Uterus (tissue), 4 donors: ENCODE measurements at places on chromosomes 12 and 14.

DNA sequence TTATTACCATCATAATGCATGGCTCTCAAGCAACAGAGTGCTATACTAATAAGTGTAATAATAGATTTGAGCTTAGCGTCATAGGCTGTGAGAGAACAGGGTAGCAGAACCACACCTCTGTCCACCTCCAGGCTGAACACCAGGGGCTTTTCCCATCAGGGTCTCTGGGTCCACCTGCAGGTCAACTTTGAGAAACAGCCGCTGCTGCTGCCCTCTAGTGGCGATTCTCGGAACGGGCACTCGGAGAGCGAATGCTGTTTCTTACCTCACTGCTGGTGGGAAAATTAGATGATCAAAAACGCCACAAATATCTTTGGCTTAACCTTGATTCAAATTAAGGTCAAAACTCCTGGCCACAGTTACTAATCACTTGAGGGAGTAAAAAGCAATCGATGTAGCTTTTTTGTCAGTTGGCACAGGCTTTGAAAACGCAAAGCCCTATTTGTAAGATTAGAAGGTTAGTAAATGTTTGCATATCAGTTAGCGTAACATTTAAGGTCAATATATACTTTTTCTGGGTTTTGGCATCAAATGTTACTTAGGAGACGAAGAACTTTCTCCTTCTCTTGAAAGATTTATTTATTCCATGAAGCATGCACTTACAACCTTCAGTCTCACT lies 127.9 kb upstream of the TMEM132D start:
- no peak for DNase-seq

DNA sequence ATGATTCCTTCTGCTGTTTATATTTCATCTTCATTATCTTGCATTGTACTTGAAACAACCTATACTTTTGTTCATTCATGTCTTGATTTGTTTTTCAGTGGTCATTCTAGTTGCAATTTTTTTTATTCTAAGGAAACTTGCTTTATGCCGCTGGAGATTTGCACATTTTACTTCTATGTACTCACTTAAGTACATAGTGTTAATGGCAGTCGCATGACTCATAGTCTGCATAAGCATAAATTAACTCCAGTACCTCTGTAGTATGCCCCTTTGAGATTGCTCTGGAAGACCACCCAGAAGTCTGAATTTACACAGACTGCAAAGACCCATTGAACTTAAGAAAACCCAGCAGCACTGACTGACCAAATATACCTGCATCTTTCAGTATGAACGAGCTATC lies 77.0 kb downstream of the MSRB3 start:
- no peak for DNase-seq

GRCh38 chr12:90233168-90234100 lies 524.8 kb upstream of the ATP2B1 start:
- DNase-seq, result no peak

- DNase-seq, result no peak
Observed at GRCh38 chr12:62581288-62582064, 114.8 kb downstream of the MON2 start.

- DNase-seq, result peak; percentile 42
Observed at GRCh38 chr14:51653079-51653774, 1.5 kb downstream of the FRMD6 start.

DNA sequence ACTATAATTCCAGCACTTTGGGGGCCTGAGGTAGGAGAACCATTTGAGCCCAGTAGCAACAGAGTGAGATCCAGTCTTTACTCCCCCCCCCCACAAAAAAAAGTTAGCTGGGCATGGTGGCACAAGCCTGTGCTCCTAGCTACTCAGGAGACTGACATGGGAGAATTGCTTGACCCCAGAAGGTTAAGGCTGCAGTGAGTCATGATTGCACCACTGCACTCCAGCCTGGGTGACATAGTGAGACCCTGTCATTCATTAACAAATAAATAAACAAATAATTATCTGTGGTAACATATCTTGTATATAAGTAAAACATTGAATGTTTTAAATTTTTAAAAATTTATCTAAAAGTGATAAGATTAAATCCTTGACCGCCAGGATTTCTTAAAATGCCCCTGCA lies 4.8 kb downstream of the ENTPD5 start:
- no peak for DNase-seq

GRCh38 chr14:95862243-95862642 lies 14.4 kb upstream of the TUNAR start:
- no peak for DNase-seq

DNA sequence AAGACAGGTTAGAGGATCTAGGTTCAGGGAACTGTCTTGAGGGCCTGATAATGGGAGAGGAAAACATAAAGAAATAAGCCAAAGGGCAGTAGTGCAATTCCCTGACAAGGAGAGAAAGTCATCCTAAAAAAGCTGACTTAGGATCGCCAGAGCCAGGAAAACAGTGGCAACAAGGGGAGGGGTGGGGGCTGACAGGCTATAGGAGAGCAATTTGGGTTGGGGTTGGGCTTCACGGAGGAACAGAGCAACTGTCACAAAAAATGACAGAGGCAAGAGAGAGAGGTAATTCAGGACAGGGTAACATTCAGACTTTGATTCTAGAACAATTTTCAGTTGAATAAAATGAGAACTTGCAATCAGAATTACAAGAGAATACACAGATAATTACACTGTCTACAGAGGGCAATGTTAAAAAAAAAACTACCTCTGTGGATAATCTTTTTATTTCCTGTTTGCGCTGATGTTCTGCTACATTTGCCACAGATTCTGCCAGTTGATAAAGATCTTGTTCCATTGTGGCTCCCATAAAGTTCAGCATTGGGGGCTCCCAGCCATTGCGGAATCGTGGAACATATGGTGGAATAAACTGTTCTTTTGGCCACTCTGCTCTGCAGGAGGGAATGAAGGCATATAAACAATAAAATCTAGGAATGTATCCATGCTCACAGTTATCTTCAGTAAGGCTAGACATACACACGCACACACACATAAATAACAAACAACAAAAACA lies 138.6 kb downstream of the EPS8 start:
- DNase-seq, result no peak

- DNase-seq, result no peak
Observed at GRCh38 chr12:47188576-47189441, 109.0 kb upstream of the AMIGO2 start.

DNA sequence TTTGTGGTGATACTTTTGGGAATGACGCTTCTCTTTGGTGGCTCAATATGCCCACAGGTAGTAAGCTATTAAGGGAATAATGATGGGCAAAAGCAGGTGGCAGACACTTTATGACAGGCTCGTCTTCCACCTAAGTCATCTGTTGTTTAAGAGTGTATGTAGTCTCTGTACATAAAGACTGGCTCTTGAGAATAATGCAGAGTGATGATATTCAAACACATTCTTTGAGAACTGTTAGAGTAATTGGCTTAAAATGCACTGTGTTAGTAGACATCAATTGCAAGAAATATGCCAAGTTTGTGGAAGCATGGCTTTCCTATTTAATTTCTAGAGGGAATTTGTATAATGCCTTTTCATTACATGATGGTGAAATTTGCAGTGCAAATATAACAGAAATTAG lies 694.8 kb upstream of the MIS18BP1 start:
- no peak for DNase-seq

DNA sequence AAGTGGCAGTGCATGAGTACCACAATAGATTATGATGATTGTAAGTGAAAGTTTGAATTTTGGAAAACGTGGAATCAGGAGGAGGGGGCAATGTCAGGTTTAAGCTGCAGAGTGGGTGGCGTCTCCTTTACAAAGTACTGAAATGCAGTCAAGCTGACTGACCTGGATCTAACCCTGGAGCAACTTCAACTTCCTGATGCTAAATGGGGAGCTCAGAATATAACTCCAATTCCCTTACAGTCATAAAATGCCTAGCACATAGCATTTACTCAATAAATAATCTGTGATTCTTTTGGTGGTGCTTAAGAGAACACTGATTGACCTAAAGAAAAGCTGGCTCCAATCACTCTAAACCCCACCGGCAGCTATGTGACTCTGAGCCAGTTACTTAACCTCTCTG lies 38.5 kb downstream of the CCDC60 start:
- no peak for DNase-seq

DNA sequence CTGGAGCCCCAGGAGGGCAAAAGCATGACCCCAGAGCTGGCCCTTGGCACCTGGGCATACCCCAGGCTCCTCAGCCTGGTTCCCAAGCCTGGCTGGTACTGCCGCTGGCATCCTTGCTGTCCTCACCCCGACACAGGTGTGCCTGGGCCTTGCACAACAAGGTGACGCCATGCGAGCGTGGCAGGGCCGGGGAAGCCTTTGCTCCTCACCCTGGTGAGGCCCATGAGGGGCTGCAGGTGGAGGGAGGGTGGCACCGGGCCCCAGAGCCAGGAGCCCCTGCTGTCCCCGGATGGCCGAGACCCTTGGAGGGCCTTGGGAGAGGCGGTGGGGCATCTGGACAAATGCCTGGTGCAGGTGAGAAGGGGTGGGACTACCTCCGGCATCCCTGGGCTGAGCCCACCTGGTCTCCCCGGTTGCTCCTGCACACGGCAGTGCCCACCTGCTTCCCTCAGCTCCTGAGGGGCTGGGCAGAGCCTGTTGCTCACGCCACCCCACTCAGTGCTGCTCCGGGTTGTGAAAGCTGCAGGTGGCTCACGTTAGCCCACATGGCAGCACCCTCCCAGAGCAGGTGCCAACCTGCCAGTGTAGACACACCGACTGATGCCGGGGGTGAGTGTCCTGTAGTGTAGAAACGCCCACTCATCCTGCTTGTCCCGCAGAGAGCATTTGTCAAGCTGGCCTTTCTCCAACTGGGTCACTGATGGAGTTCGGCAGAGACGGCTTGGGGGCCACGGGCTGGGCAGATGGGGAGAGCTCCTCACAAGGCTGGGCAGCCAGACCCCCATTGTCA lies 24.6 kb upstream of the KIF26A start:
- DNase-seq, result no peak

DNA sequence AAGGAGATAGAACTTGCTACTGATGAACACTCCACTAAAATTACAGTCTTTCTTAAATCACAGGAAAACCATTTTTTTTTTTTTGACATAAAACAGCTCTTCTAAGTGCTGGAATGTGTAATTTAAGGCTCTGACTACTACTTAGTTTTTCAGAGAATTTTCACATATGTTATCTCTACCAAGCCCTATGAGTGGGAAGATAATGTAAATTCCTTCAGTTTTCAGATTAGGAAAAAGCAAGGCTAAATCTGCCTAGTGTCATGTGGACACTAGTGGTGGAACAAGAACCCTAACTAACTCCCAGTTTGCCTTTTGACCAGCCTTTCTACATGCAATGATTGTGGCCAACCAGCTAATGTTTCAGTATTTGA lies 37.3 kb upstream of the CSRP2 start:
- DNase-seq, result no peak

DNA sequence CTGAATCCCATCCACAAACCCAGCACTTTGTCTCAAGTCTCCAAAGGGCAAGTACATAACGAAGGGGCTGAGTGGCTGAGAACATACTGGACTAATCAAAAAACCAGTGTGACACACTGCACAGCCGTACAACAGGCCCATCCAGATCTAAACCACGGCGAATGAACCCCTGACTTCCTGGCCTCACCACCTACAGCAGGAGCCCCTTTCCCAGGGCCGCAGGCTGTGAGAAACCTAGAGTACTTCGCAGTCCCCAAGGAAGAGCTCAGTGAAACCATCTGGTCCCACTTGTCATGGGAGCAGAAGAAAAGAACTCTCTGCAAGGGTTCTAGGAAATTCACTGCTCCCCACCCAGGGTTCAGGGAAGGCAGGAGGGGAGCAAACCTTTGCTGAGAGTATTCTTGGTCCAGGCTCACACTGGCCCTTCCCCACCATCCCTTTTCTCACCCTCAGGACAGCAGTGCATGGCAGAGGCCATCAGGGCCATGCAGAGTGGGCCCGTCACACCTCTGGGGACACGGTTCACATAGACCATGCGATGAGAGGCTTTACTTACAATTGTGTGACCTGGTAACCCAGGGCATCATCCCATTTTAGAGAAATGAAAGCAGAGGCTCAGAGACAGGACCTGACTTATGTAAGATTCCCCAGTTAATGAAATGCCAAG lies 192.8 kb downstream of the BCL11B start:
- DNase-seq, result no peak

DNA sequence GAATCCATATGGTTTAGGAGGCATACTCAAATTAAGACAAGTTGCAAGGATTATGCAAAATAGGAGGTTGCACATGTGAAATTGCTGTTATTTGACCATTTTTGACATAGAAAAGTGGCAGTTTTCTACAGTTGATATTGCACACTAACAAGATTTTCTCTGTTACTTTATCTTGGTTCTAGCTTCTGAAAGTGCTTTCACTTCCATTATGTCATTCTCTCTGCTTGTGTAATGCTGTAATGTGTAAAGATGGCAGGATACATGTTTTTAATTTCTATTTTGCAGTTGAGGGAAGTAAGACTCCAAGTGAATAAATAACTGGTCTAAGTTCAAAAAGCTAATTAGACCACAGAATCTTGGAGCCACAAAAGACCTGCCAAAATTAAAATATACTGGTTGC lies 60.6 kb downstream of the MYRFL start:
- DNase-seq, result no peak

DNA sequence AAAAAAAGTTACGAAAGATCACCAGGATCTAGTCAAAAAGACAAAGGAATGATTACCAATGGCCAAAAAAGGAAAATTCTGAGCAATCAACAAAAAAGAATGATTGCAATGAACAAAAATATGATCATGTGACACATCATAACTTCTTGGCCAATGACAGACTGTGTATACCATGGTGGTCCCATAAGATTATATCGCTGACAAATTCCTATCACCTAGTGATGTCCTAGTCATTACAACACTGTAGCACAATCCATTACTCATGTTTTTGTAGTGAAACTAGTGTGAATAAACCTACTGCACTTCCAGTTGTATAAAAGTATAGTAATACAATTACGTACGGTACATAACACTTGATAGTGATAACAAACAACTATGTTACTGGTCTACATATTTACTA lies 12.3 kb downstream of the SEL1L start:
- DNase-seq, result no peak

- DNase-seq, result no peak
Observed at GRCh38 chr14:74160763-74161162, 76.0 kb downstream of the LIN52 start.

DNA sequence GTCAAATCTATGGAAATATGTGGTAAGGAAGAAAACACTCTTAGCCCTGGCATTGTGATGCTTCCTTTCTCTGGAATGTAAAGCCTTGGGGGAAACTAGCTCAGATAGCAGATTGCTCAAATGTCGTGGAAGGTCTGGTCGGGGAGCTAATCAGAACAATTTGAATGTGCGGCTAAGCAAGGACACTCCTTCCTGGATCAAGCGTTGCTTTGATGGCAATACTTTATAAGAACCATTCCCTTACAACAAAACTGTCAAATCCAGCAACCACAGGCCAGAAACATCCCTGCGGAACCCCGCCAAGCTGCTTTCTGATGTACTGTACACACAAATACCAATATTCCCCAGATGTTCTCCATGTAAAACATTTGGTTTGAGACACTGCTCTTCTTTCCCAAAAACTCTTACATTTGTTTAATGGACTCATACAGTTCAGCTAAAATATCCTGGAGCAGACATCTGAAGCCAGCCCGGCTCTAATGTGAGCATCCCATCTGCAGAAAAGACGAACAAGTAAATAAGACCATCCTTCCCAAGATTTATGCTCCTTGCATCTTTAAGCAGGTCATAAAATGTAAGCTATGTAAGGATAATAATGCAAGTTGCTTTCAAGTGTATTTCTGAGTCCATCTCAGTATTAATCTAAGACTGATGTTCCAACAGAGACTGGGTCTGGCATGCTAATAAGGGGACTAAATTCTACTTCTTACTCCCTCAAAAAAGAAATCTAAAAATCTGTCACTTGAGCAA lies 20.2 kb downstream of the NUAK1 start:
- no peak for DNase-seq
